A549 treated with GW870086 at 1 μM for 4 hours (cell line): ENCODE measurements at places on chromosomes 6 and 20. TPM values are rescaled to one million over a fixed set of nuclear protein-coding genes. Genes with fewer than 3 reads are reported as not detected.

Gene PBX2
- 10.9 to 18.1 TPM (median 17.2 TPM) in 5 replicates for total RNA-seq

Gene HCK
- 0.06 to 0.18 TPM (median 0.14 TPM) in 5 replicates for total RNA-seq

Gene UST
- total RNA-seq, result 2.6 to 4.3 TPM (median 4.0 TPM) in 5 replicates

Gene APOM
- total RNA-seq, result 2.6 to 4.5 TPM (median 3.1 TPM) in 5 replicates

Gene RAET1E
- 1.8 to 3.8 TPM (median 3.2 TPM) in 5 replicates for total RNA-seq

Gene OLIG3
- not detected in 5 replicates for total RNA-seq

Gene CST7
- 0.14 to 0.19 TPM in 2 of 5 replicates, not detected in the others for total RNA-seq

Gene CCN6
- not detected in 5 replicates for total RNA-seq

Gene EBF4
- 1.4 to 3.4 TPM (median 2.3 TPM) in 5 replicates for total RNA-seq
